Caudate nucleus (tissue), 63 donors: ENCODE measurements at places on chromosomes 5 and 9.
A peak's percentile ranks its signal among the peaks of the same experiment; 100 is the strongest.

GRCh38 chr5:59092758-59093157 lies 509.9 kb downstream of the RAB3C start:
- no peak for DNase-seq

DNA sequence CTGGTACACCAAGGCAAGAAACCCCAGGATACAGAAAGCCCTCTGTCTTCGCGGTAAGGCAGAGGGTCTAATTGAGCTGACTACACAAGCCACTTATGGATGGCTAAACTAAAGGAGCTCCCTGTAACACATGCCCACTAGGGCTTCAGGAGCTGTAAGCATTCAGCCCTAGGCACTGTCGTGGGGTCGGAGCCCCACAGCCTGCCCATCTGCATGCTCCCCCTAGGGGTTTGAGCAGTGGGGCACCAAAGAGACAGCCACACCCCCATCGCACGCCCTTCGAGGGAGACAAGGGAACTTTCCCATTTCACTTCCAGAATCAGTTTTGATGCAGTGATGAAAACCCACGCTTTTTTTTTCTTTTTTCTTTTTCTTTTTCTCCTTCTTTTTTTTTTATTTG lies 11.0 kb upstream of the MTMR12 start:
- no peak for DNase-seq

DNA sequence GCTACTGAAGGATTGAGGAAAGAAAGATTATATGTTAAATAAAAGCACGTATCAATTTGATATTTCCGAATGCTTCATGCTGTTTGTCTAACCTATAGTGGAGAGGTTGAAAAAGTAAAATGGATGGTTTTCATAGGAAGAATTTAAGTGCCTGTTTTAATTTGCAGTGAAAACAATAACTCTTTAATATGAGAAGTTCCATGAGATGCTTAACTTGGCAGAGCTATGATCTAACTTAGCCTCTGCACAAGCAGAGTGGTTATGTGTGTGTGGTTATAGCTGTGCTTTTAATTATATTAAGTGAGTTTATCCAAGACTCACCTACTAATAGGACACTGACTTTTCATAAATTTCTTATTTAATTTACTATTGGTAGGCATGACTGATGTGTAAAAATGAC lies 57.4 kb downstream of the AOPEP start:
- no peak for DNase-seq

DNA sequence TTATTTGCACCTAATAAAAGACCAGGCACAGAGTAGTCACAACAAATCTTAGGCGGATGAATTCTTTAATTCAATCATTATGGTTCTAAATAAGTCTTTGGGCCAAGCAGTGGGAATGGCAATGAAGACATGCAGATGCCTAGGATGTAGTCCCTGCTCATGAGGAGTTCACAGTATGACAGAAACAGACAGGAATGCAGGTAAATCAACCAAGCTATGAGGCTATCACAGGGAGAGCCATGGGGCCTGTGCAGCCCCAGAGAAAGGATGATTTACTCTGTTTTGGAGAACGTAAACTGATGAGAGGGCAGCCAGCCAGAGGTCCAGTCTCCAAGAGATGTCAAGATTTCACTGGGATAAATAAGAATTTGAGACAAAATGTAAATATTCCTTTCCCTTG lies 129.4 kb downstream of the TRIM32 start:
- DNase-seq, result no peak

- peak; percentile 45 for DNase-seq
Observed at GRCh38 chr5:87899721-87900131, 368.9 kb downstream of the TMEM161B start.

DNA sequence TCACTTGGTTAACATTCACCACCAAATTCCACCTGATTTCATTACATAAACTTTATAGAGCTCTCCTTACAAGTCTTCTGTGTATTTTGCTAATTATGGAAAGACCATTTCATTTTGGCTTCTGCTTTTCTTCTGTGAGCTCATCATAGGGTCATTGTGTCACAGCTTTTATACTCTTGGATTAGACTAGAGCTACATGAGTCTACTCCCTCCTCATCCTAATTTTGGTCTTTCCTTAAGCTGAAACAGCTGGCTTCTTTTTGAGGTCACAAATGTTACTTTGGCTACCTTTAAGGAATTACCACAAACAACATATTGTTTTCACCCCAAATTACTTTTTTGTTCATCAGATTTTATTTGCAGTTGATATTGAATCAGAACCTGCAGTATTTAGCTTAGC lies 103.0 kb downstream of the NPR3 start:
- DNase-seq, result no peak

DNA sequence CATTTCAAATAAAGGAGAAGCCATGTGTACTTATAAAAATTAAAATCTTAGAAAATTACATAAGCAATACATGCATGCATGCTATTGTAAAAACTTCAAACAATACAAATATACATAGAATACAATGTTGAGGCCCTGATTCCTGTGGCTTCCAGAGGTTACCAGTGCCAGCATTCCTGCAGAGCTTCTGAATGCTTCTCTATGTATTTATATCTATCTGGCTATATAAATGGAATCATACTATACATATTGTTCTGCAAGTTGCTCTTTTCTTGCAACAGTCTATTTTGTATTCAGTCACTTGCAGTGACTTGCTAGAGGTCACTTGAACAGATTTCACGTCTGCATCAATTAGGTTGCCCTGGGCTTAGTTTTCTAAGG lies 3.2 kb upstream of the IL12B start:
- DNase-seq, result no peak

GRCh38 chr5:4099386-4099785 lies 503.8 kb downstream of the IRX1 start:
- DNase-seq, result no peak

DNA sequence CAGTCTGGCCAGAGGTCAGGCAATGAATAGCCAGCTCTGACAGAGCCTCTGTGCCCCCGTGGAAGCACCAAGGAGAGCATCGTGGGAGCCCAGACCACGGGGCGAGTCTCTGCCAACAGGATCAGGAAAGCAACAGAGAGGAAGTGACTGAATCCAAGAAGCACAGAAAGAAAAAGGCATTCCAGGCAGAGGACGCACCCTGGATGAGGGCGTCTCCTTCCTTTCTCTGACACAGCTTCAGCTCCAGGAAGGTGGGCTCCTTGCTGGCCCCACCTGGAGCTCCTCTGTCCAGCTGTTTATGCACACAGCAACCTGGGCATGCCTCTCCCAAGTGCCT lies 16.6 kb downstream of the HK3 start:
- no peak for DNase-seq

DNA sequence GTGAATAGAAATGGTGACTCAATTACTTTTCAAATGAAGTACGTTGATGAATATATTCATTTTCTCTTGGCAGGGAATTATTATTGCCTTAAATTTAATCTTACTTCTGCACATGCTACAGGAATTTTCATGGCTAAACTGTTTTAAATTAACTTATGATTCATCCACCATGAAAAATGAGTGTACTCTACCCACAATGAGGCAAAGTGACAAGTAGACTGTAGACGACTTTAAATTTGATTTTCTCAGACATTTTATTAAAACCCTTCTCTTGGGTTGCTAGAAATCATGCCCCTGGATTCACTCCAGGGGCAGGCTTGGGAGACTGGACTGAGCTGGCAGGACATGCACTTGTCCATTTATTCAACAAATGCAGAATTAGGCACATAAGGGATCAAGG lies 23.5 kb upstream of the ERAP2 start:
- no peak for DNase-seq

- DNase-seq, result no peak
Observed at GRCh38 chr5:119288379-119289033, 67.3 kb upstream of the TNFAIP8 start.

DNA sequence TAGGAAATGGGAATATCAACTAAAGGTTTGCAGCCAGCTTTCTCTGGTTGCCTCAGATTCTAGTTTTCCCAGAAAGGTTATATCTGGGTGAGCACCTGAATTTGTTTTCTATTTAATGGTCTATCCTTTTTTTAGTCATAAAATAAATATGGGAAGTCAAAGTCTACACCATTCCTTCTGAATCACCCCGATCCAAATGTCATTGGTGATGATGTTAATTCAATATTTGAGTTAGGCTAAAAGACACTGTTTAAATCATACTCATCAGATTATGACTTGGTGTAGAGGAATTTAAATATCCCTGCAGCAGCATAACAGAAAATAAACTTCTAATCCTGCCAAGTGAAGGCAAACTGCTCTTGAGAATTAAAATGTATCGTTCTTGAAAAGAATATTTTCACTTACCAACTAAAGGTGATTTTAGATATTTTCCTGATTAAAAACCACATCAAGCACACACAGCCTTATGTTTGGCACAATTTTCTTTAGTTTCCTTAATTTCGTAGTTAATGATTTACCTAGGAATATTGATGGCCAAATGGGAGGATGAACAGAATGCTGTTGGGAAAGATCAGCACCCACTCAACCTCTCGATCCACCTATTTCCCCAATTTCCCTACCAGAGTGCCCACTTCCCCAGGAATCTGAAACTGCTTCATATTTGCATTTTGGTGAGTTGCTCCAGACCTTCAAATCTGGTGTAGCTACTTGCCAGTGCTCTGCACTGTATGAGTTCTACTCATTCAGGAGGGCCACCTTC lies 103.1 kb upstream of the TSLP start:
- DNase-seq, result no peak

DNA sequence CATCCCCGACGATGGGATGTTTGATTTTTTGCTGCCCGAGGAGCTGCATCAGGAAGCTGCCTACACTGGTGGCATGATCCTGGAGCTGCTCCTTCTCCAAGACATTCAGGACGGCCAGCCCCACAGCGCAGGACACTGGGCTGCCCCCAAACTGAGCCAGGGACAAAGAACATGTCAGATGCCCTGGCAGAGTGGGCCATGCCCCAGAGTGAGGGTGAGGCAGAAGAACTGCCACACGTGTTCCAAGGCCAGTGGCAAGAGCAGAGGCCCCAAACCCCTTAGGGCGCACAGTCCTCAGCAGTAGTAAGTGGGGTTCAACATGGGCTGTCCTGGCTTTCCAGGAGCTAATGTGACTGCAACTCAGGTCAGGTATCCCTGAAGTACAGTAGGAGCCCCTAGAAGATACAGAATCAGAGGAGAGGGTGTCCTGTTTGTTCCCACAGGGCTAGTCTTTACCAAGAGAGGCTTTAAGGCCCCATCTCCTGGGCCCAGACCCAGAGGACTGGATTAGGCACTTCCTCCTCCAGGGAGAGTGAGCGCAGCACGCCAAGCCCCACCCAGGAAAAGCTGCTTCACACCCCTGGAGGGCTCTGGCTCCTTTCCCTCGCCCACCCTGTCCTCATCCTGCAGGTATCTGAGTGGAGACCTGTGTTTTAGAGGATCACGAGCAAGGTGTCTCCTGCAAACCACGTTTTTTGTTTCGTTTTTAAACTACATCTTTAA lies 11.1 kb downstream of the HNRNPAB start:
- DNase-seq, result no peak

- DNase-seq, result no peak
Observed at GRCh38 chr5:36958612-36959011, 82.0 kb downstream of the NIPBL start.

GRCh38 chr9:72280913-72281500 lies 84.0 kb downstream of the ZFAND5 start:
- DNase-seq, result peak; percentile 43

DNA sequence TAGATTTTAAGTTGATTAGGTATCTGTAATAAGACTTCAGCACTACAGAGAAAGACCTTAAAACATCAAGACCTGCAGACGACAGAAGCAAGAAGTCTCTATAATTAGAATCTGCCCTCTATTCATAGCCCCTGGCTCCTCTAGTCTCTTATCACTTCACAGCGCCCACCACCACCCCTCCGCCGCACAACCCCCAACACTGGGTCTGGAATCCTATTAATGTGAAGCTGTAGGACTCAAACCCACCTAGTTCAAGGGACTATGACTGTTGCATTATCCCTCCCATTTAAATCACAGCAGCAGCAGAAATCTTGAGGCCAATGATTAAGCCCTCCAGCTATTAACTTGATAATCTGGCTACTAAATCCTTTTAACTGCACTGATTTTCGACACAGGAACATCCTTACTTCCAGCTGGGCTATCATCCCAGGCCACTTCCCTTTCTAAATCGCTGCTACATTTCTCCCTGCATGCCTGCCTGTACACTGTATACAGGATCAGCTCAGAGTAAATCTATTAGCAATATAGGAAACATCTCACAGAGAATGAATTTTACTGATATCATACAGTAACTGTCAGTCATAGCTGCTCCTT lies 159.5 kb upstream of the GRAMD2B start:
- no peak for DNase-seq

- DNase-seq, result no peak
Observed at GRCh38 chr9:124358631-124359030, 56.6 kb downstream of the PSMB7 start.

- DNase-seq, result no peak
Observed at GRCh38 chr5:138743484-138743883, 9.7 kb upstream of the CTNNA1 start.

DNA sequence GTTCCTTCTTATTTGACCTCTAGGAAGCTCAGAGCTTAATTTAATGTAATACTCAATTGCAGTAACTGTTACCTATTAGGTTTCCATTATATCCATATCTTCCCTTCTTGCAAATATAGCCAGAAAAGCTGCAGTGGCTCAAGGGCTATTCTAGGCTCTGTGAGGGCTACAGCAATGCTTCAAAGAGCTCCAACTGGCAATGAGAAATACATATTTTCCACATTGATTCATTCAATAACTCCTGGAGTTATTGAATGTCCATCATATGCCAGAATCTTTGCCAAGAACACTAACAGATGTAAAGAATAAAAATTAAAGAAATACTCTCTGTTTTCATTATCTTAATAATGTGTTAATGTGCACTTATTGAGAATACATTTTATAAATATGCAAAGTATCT lies 396.9 kb upstream of the PAPPA start:
- DNase-seq, result no peak

DNA sequence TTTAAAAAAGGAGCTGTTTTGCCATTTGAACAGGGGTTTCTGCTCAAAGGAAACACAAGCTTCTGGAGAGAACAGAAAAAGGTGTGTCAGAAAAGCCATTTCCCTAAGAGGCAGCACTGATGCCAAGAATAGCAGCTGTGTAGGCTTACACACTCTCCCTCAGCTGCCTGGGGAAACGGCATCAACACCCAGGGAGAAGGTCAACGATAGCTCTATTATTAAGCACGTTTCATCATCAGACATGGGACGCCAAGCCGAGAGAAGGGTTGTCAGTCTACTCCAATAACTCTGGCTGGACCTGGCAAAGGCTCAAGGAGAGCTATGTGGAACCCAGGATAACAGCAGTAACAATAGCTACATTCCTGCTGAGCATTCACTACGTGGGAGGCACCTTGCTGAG lies 314.2 kb downstream of the CDK5RAP2 start:
- no peak for DNase-seq
